NCI-H460 (cell line): ENCODE measurements at places on chromosomes 7 and 10.

DNA sequence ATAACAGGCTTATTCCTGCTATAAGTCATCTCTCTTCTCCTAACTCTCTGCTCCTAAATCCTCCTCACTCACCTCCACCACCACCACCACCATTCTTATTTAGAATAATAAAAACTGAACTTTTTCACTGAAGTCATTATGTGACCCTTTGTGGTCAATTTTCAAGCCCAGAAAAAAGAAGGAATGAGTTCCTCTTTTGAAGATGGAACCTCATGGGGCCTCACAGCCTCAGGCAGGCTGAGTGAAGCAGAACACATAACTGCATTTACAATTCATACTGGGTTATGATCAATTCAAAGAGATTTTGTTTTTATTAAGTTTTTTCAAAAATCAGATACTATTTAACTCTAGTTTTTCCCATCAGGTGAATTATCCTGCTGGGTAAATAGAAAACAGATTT lies 29.8 kb downstream of the PNLIPRP3 start:
- DNase-seq, result no peak

GRCh38 chr7:50791938-50792341 lies 9.2 kb upstream of the GRB10 start:
- no peak for DNase-seq

DNA sequence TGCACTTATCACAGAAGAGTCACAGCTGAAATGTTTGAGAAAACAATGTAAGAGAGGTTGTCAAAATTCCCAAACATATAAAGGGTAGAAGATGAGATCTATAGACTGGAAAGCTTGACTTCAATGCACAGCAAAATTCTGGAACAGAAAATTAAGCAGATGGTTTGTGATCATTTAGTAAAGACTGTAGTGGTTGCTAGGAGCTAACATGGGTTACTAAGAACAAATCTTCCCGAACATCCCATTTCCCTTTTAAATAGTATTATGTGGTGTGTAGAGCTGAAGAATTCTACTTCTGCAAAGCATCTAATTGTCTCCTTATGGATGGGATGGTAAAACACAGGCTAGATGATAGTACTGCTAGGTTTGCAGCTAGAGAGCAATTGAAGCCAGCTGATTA lies 312.3 kb downstream of the CAMK1D start:
- DNase-seq, result no peak

GRCh38 chr10:17122726-17123661 lies 6.6 kb downstream of the CUBN start:
- no peak for DNase-seq

GRCh38 chr10:26544932-26545331 lies 106.8 kb downstream of the APBB1IP start:
- DNase-seq, result no peak

DNA sequence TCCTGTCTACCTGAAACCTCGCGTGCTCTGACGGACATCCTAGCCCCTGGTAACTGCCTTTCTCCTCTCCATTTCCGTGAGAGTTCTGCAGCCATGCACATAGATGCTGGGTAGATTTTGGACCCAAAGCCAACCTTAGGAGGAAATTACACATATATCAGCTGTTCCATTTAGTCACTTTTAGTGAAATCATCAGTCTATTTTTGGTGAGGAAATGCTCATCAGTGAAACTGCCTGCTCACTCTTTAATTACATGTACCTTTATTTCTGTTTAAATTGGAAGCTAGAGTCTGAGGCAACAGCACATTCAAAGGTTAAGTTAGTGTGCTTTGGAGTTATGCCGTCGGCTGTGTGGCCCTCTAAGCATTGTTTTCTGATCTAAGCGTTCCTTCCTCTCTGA lies 231.3 kb downstream of the WDR37 start:
- no peak for DNase-seq

DNA sequence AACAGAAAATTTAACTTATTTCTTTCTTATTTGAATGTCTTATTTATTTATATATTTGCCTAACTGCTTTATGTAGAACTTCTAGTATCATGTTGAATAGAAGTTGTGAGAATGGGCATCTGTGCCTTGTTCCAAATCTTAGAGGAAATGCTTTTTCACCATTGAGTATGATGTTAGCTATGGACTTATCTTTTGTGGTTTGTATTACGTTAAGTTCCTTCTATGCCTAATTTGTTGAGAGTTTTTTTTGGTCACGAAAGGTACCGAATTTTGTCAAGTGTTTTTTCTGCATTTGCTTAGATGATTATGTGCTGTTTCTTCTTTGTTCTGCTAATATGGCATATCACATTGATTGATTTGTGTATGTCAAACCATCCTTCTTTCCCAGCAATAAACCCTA lies 161.0 kb upstream of the TRIM24 start:
- DNase-seq, result no peak
